ENCODE measurements at places on chromosomes 12 and 14. TPM values are rescaled to one million over a fixed set of nuclear protein-coding genes. Genes with fewer than 3 reads are reported as not detected.

- no peak for DNase-seq
- H3K4me1 ChIP-seq = peaks cover 3% of the 10 kb centered on the region
- peak overlapping the region; percentile 74 for H3K27ac ChIP-seq
- H3K27me3 ChIP-seq = no peaks in the 10 kb centered on the region
- peaks cover 1% of the 10 kb centered on the region for H3K36me3 ChIP-seq
Observed at GRCh38 chr12:124025661-124026060, 52.6 kb downstream of the ZNF664 start.

Gene PEX5
- 65.4 TPM for total RNA-seq

Gene TAS2R31
- total RNA-seq = 8.6 TPM

- H3K4me3 ChIP-seq = no peak overlapping the region
- H3K4me1 ChIP-seq = peaks cover 5% of the 10 kb centered on the region
- no peak for DNase-seq
- H3K27me3 ChIP-seq = no peaks in the 10 kb centered on the region
- no peak overlapping the region for H3K27ac ChIP-seq
Observed at GRCh38 chr12:124399622-124400021, 104.7 kb downstream of the RFLNA start.
